A549 treated with Hydrocortisone at 1 μM for 4 hours (cell line): ENCODE measurements at places on chromosomes 7 and 10. TPM values are rescaled to one million over a fixed set of nuclear protein-coding genes. Genes with fewer than 3 reads are reported as not detected.

The NPSR1 gene
- not detected in 5 replicates for total RNA-seq

The NKX2-3 gene
- total RNA-seq: 0.05 TPM in 1 of 5 replicates, not detected in the others

The DGKI gene
- 0.02 to 0.82 TPM (median 0.43 TPM) in 5 replicates for total RNA-seq

The LEP gene
- total RNA-seq: not detected in 5 replicates

The PLA2G12B gene
- total RNA-seq: not detected in 5 replicates

The SPDYE6 gene
- total RNA-seq: not detected in 5 replicates

The TAS2R3 gene
- total RNA-seq: not detected in 5 replicates

The AKR1C3 gene
- 1,013 to 1,273 TPM (median 1,197 TPM) in 5 replicates for total RNA-seq

The TNS3 gene
- 61.9 to 86.6 TPM (median 71.8 TPM) in 5 replicates for total RNA-seq

The OR9A2 gene
- not detected in 5 replicates for total RNA-seq

The LRRC18 gene
- not detected in 5 replicates for total RNA-seq

The PODXL gene
- 28.7 to 56.2 TPM (median 40.1 TPM) in 5 replicates for total RNA-seq

The SNX10 gene
- 4.6 to 5.8 TPM (median 5.0 TPM) in 5 replicates for total RNA-seq

The ANKRD61 gene
- total RNA-seq: 0.53 to 0.84 TPM (median 0.72 TPM) in 5 replicates

The ADGRA1 gene
- 0.15 to 0.34 TPM (median 0.23 TPM) in 5 replicates for total RNA-seq

The HHEX gene
- 10.7 to 12.2 TPM (median 11.7 TPM) in 5 replicates for total RNA-seq

The ZNF117 gene
- total RNA-seq: 0.09 to 0.32 TPM (median 0.14 TPM) in 5 replicates

The BUD31 gene
- total RNA-seq: 117 to 155 TPM (median 139 TPM) in 5 replicates

The OPN1SW gene
- not detected in 5 replicates for total RNA-seq

The ATP6V0E2 gene
- total RNA-seq: 54.5 to 61.2 TPM (median 58.8 TPM) in 5 replicates

The GIMAP4 gene
- not detected in 5 replicates for total RNA-seq

The FXYD4 gene
- not detected in 5 replicates for total RNA-seq

The CCDC3 gene
- 0.83 to 1.4 TPM (median 1.0 TPM) in 5 replicates for total RNA-seq

The PPIA gene
- total RNA-seq: 5,081 to 5,969 TPM (median 5,222 TPM) in 5 replicates

The DYDC2 gene
- 0.14 TPM in 1 of 5 replicates, not detected in the others for total RNA-seq

The ZCWPW1 gene
- total RNA-seq: 1.2 to 1.9 TPM (median 1.4 TPM) in 5 replicates

The ZNF736 gene
- 0.06 to 0.07 TPM in 2 of 5 replicates, not detected in the others for total RNA-seq

The ANKRD7 gene
- total RNA-seq: 0.09 to 0.32 TPM (median 0.25 TPM) in 4 of 5 replicates, not detected in the other

The HILPDA gene
- total RNA-seq: 23.0 to 25.8 TPM (median 25.6 TPM) in 5 replicates

The RSU1 gene
- 81.0 to 91.6 TPM (median 84.9 TPM) in 5 replicates for total RNA-seq

The RTKN2 gene
- 0.84 to 0.93 TPM (median 0.91 TPM) in 5 replicates for total RNA-seq

The PNPLA8 gene
- total RNA-seq: 13.1 to 22.0 TPM (median 15.9 TPM) in 5 replicates

The KNDC1 gene
- 0.91 to 2.6 TPM (median 1.4 TPM) in 5 replicates for total RNA-seq

The GCK gene
- not detected in 5 replicates for total RNA-seq

The SPAM1 gene
- not detected in 5 replicates for total RNA-seq

The CRYGN gene
- total RNA-seq: not detected in 5 replicates
